ENCODE measurements at places on chromosomes 5 and 9.

GRCh38 chr9:117555964-117556629 lies 141.2 kb upstream of the ASTN2 start:
- no peak for DNase-seq

- no peak for DNase-seq
Observed at GRCh38 chr5:154654486-154655371, 100.4 kb upstream of the LARP1 start.

GRCh38 chr9:108150736-108151586 lies 661.4 kb upstream of the KLF4 start:
- peak; percentile 5 for DNase-seq

DNA sequence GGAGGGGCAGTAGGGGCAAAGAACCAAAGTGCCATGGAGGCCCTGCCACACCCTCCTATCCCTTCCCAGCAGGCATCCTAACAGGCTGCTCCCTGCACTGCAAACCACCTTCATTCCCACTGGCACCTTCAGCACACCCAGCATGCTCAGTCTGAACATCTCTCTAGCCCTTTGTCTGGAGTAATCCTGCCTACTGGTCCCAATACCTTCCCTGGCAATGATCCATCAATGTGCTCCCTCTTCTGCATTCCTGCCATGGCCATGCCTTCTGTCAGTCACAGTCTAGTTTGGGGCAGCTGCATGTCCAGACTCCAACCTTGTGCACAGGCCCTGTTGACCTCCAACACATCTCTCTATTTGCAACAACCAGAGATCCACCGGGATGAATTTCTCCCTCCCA lies 4.9 kb downstream of the MACROH2A1 start:
- no peak for DNase-seq

DNA sequence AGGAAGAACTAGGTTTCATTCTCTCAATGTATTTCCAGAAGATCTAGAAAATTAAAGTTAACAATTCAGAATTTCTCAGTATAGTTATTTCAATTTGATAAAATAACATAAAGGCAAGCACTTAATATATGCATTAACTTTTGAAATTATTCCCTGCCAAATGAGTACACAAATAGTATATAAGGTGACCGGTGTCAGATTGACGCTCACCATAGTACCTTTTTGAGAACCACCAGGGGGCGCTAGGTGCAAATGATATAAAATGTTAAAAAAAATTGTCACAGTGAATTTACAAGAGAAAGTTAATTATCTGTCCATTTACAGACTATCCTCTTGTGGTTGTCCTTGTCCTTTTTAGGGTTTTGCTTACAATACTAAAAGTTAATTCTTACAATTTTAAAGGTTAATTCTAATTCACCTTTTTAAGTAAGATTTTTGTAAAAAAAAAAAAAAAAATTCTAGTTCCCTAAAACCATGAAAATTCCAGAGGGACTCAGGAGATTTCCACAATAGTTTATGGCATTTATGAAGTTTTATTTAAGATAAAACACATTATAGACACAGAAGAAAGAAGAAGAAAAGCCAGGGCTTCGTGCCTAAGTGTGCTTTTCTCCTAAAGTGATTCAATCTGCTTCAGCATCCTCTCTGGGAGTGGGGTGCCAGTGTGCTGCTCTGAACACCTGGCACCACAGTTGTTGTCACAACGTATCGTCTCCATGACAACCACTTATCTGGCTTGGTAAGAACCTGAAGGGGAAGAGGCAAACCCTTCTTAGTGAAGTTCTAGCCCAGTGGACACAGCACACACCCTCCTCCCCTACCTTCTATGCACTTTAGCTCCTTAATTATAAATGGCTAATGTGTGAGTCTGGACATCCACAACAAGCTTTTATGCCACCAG lies 1.7 kb downstream of the ADAMTS16 start:
- DNase-seq, result no peak

- no peak for DNase-seq
Observed at GRCh38 chr5:131274326-131275063, 10.6 kb downstream of the CDC42SE2 start.

GRCh38 chr9:105319202-105319813 lies 74.9 kb downstream of the SLC44A1 start:
- no peak for DNase-seq

DNA sequence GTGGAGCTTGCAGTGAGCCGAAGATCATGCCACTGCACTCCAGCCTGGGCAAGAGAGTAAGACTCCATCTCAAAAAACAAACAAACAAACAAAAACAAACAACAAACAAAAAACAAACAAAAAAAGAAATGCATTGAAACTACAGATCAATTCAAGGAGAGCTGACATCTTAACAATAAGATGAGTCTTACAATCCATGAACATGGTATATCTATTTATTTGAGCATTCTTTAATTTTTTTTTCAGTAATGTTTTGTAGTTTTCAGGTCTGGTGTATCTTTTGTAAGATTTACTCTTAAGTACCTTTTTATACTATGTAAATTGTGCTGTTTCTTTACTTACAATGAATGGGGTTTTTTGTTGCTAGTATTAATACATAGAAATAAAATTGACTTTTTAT lies 140.1 kb upstream of the DAPK1 start:
- DNase-seq, result no peak

- no peak for DNase-seq
Observed at GRCh38 chr5:44382894-44383293, 6.3 kb downstream of the FGF10 start.

DNA sequence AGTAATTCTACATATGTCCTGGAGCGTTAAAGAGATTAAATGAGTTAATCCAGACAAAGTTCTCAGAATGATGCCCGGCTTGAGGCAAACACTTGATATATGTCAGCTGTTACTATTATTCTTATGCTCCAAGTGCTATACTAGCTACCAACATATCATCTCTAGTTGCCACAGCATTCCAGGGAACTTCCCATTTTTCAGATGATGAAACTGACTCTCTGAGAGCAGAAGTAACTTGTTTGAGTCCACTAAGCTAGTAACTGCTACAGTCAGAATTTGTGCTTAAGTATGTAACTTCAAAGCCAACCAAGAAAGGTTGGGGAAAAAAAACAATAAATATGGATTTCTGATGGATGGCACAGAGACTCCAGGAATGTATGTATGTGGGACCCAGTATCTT lies 98.1 kb downstream of the CDK5RAP2 start:
- no peak for DNase-seq

DNA sequence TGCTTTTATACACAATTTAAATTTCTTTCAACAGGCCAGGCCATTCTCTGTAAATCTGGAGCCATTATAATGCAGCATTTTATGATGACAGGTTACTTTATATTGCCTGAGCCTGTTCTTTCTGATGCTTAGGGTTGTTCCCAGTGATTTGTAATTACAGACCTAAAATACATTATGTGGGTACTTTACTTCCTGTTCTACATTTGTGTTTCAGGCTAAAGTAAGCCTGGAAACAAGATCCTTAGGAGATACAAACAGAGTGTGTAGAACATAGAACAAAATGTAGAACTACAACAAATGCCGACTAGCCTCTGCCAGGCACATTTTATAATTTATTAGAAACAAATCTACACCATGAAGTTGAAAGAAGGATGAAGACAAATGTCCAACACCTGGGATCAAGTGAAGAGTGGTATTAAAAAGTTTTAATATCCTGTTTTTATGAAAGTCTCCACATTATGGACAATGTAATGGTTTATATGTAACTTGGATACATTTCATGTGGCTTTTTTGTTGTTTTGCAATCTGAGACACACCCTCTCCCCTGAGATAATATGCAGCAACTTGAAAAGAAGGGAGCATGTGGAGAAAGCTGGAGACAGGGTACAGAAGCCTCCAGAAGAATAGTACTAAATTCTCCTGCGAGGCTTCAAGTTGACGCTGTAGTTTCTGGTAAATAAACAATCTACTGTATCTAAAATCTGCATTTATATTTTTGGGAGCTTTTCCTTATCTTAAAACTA lies 46.9 kb downstream of the VCAN start:
- DNase-seq, result no peak

DNA sequence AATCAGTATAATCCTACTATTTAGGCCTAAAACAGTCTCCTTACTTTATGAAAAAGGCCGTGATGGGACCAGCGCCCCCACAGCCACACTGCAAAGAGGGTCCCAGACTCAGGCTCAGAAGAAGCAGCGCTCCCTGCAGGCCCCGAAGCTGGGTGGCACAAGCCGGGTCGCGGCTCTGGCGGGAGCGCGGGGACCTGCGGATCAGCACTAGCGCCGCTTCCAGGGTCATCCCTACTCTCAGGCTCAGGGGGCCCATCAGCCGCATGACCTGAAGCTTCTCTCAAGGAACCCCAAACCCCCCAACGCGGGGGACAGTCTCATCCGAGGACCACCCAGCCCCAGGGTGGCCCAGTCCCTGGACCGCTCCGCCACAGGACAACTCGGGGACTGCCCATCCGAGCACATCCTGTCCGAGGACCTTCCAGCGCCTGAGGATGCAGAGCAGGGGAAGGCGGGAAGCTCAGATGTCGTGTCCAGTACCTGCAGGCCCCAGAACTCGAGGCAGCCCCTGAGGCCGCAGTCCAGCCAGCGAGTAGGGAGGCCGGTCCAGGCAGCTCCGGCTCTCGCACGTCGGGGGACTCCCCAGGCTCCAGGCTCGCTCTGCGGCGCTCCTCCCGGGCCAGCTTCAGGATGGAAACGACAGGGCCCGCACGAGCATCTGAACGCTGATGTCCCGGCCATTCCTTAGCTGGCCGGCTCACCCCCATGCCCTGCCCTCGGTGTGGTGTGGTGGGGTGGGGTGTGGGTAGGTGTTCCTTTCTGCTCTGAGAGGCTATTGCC lies 32.4 kb upstream of the CDK20 start:
- no peak for DNase-seq

GRCh38 chr5:61330845-61331406 lies 1.1 kb upstream of the ZSWIM6 start:
- no peak for DNase-seq

GRCh38 chr5:150639377-150639692 lies 1.1 kb upstream of the SYNPO start:
- no peak for DNase-seq

DNA sequence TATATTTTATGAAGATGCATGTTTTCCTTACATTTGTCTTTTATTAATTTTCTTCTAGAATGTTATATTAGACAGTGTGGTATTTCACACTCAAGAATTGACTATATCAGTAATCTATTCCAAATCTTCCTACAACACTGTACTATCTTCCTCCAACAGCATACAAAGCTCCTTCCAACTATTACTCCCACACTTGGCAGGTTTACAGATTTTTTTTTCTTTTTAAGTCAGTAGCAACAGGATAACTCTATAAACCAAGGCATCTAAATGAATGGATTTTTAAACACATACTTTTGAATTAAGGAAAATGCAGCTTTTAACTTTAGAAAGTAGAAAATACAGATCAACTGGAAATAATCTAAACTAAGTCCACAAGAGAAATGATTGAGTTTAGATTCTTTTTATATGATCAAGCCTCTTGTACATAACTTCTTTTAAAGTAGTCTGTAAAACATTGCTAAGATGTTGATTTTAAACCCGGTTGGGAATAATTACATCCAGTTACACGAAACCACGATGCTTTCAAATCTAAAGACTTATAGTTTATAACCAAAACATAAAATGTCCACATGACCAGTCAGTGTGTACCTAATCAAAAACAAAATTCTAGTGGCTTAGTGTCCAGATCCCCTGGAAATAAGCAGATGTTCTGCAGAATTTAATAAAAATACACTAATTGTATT lies 281.6 kb downstream of the ADAMTS6 start:
- DNase-seq, result no peak

GRCh38 chr5:16727755-16728325 lies 111.0 kb upstream of the RETREG1 start:
- DNase-seq, result no peak

GRCh38 chr5:78647838-78648358 lies 674 bp downstream of the LHFPL2 start:
- DNase-seq, result no peak

GRCh38 chr9:131608493-131609037 lies 63.2 kb downstream of the PRRT1B start:
- DNase-seq, result peak; percentile 28

- no peak for DNase-seq
Observed at GRCh38 chr5:58446024-58446423, 13.9 kb downstream of the PLK2 start.

- no peak for DNase-seq
Observed at GRCh38 chr9:32841314-32841713, 58.0 kb downstream of the TMEM215 start.

DNA sequence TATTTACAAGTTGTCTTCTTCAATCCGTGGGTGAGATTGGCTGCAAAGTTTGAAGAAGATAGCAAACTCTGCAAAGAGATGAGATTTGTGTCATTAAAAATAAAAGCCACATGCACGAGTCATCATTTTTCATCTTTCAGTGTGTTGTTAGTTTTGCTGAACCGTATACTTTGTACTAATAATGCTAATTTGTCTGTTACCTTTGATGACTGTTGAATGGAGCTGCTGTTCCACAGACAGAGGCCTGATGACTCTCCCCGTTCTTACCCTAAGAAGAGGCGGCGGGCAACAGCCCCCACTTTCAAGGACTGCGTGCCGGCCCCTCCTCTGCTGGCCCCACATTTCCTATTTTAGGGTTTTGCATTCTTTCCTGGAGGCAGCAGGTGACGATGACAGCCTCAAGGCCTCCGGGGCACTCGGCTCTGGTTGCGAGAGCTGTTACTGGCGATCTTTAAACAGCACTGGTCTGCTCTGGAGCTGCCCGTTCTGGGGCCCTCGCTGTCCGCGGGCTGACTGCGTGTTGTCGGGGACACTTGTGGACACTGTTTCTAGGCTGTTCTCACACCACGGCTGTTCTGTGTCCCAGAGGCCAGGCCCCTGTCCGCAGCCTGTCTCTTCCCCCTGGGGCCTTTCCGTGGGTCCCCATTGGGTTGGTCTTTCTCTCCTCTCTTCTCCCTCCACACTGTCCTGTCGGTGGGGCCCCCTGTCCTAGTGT lies 35.1 kb downstream of the NDUFS6 start:
- DNase-seq, result no peak

DNA sequence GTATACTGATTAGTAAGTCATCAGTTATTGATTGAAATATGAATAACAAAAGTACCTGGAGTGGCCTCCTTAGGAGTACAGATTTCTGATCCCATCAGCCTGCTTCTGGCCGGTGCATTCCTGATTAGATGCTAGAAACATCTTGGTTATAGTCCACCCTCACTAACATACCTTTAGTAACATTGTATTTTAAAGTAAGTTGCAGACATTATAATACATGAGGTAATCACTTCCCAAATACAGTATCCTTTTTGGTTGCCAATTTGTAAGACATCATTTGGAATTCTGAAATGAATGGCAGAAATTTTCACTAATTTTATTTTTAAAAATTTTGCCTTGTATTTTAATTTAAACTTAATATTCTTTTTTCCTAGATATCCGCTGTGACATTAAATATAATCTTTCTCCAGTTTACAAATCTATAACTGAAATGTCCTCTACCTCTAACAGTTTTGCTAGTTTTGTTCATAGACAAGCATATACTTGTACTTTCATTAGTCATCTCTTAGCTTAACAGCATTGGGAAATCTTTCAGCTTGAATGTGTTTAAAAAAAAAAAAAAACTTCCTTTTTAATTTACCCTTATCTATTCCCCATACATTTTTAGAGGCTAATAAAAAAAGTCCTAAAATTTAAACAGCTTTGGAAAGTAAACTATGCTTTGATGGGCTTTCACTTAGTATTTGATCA lies 178.9 kb downstream of the XRCC4 start:
- peak; percentile 4 for DNase-seq

GRCh38 chr9:136119061-136119882 lies 597 bp upstream of the TMEM250 start:
- no peak for DNase-seq

- no peak for DNase-seq
Observed at GRCh38 chr5:171405615-171406014, 13.8 kb upstream of the FGF18 start.

- DNase-seq, result no peak
Observed at GRCh38 chr9:73154722-73155121, 3.1 kb downstream of the ANXA1 start.
